ENCODE measurements at places on chromosomes 3 and 15.
A peak's percentile ranks its signal among the peaks of the same experiment; 100 is the strongest.

DNA sequence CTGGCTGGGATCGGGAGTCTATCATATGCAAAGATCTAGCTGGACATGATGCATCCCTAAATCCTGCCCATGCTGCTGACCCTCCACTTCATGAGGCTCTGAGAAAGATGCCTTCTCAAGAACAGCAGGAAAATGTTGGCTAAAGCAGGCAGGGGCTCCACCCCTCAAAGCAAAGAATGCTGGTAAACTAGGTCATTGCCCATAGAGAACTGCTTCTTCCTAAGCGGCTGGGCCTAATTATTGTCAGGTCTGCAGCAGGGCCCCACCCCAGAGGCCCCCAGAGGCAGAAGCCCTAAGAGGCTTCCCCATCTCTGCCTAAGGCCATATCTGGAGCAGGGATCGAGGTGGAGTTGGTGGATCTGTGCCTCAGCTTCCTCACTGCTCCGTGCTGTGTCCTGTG, 447.4 kb upstream of the PROK2 start:
- DNase-seq: no peak

DNA sequence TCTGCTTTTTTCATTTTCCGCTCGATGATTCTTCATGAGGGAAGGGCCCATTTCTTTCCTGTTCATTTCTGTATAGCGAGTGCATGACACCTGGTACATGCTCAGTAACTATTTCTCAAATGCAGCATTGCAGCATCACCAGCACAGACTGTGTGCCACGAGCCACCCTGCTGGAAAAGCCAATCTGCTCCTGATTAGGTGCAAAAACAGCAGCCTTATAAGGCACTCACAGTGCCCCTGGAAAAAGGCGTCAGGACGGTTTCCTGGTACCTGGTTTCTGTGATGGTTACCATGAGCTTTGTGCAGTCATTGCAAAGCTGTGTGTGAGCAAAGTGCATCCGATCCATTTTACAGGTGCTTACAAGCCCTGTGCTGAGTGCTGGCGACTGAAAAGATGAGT, 15.8 kb downstream of the ST8SIA2 start:
- no peak for DNase-seq

- DNase-seq: peak; percentile 31
Observed at GRCh38 chr3:151431940-151432339, 28.9 kb downstream of the IGSF10 start.

GRCh38 chr15:40437752-40438687, 2.7 kb upstream of the BAHD1 start:
- no peak for DNase-seq

DNA sequence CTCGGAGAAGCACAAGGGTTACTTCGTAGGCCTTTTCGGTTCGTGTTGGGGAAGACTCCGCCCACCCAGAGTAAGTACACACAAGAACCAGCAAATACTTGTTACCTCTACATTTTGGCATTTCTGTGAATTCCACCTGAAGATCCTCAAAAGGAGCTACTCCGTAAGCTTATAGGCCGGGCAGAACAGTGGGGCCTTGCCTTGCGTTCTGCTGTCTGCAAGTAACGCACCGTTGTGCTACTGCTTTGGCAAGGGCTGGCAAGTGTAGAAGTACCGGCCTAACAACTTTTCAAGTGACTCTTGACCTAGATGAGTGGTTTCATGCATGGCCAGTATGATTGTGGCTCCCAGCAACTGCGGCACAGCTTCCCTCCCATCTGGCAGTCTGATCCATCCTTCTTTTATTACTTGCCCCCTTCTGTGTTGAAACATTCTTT, 6.4 kb upstream of the DNAAF4 start:
- DNase-seq: no peak

- no peak for DNase-seq
Observed at GRCh38 chr15:90885432-90886290, 1.4 kb downstream of the FES start.

DNA sequence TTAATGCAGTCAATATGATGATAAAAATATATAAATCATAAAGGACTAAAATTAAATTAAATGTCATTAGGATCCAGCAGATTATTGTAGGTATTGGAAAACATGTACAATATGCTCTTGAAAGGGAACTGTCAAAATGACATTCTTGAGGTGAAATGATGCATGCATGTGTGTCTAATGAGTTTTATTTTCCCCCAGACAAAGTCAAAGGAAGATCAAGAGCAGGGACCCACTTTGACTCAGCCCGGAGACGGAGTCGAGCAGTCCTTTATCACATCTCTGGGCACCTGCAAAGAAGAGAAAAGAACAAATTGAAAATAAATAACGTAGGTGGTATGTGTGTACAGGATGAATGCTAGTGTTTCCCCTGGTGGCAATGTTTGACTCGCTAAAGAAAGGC, 194.1 kb downstream of the KCNH8 start:
- no peak for DNase-seq

GRCh38 chr15:33988384-33988783, 20.1 kb downstream of the CHRM5 start:
- DNase-seq: no peak
